RWPE1 (cell line): ENCODE measurements at places on chromosomes 13 and 19.

GRCh38 chr13:72931311-72931710, 127.5 kb upstream of the KLF5 start:
- DNase-seq, result no peak

DNA sequence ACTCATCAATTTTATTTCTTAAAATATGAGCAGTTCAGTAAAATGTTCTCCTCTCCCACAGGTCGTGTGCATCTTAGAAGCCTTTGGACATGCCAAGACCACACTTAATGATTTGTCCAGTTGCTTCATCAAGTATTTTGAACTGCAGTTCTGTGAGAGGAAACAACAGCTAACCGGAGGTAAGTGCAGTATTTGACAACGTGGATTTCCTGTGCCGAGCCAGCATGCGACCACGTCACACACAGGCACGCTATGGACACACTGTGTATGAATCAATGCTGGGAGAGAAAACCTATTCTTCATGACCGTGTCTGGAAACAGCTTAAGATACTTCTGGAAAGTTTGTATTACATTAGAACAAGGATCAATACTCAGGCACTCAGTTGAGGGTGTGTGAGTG, 268.5 kb downstream of the MYO16 start:
- DNase-seq, result no peak

GRCh38 chr19:46372901-46373490, 26.1 kb downstream of the PPP5C start:
- DNase-seq, result peak; percentile 60

- no peak for DNase-seq
Measured at GRCh38 chr13:22569811-22570210, 611.0 kb upstream of the SGCG start.

DNA sequence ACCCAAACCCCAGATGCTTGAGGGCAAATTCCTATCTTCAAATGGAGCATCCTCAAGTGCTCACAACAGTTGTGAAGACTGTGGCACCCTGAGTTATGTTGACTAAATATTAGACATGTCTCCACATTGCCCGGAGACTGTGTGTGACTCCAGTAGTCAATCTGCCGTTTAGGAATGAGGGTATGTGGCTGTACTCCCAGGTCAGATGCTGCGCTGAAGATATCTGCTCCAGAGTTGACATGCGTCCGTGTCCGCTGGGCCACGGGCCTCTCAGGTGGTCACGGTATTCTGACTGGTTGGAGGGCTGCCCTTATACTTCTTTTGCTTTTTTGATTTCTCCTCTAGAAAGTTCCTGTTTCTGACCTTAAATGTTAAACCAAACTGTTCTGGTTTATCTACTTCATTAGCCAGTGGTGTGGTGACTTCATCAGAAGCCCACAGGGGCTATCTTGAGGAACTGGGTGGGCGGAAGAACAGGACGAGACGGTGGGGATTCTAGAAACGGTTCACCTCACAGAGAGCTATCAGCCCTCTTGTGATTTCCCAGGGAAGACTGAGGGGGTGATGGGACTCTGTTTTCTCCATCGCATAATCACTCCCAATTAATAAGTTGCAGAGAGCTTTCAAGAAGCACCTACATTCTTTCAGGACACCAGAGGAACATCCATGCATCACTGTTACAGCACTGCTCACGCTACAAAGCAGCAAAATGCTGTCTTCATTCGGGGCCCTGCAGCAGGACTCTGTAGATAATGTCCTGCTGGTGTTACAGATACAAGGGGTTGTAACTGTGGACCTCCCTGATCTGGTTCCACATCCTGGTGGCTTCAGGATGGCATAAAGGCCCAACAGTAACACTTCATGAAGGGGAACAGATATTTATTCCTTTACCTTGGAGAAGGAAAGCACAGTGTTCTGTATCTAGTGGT, 1.3 kb upstream of the LCP1 start:
- DNase-seq, result no peak

DNA sequence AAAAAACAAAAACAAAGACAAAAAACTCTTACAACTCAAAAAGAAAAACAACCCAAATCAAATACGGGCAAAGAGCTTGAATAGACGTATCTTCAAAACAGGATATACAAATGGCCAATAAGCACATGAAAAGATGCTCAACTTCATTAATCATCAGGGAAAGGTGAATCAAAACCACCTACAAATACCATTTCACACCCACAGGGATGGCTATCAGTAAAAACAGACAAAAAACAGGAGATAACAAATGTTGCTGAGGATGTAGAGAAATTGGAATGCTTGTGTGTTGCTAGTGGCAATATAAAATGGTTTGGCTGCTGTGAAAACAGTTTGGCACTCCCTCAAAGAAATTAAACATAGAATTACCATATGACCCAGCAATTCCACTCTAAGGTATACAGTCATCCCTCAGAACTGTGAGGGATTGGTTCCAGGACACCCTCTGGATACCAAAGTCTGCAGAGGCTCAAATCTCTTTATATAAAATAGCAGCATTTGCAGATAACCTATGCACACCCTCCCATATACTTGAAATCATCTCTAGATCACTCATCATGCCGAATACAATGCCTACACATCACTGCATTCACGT, 29.7 kb downstream of the MLLT1 start:
- no peak for DNase-seq

- DNase-seq, result peak; percentile 13
Measured at GRCh38 chr19:3397266-3398022, 31.1 kb downstream of the NFIC start.

DNA sequence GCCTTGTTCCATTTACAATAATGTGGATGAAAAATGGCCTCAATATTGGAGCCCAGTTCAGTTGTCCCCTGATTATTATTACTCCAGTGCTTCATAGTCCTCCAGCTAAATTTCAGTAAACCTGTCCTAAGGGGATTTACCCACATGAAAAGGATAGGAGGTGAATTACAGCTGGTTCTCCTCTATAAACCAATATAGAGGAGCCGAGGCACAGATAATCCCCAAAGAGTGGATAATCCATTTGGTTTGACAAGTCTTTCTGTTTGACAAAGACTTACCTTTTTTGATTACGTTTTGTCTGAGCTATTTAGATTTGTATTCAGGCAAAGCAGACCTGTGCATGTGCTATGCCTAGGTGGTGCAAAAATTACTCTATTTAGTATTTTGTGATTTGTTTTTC, 2.7 kb downstream of the CNMD start:
- DNase-seq, result no peak

- no peak for DNase-seq
Measured at GRCh38 chr13:31198519-31198918, 1.3 kb upstream of the B3GLCT start.

DNA sequence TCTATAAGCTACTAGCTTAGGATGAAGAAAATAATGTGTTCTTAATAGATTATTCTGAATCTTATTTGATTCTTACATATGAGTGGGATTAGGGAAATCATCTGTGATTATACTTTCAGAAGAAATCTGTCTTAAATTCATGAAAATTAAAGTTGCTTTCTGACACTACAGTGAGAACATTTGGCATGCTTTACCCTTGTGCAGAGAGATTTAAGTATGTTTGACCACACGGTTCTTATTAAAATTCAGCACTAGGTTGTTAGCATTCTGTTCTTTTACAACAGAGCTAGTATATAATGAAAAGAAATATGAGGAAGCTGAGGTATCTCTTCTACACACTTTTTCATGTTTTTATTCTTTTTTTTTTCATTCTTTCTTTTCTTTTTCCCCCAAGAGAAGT, 2723.9 kb downstream of the PCDH9 start:
- DNase-seq, result no peak

DNA sequence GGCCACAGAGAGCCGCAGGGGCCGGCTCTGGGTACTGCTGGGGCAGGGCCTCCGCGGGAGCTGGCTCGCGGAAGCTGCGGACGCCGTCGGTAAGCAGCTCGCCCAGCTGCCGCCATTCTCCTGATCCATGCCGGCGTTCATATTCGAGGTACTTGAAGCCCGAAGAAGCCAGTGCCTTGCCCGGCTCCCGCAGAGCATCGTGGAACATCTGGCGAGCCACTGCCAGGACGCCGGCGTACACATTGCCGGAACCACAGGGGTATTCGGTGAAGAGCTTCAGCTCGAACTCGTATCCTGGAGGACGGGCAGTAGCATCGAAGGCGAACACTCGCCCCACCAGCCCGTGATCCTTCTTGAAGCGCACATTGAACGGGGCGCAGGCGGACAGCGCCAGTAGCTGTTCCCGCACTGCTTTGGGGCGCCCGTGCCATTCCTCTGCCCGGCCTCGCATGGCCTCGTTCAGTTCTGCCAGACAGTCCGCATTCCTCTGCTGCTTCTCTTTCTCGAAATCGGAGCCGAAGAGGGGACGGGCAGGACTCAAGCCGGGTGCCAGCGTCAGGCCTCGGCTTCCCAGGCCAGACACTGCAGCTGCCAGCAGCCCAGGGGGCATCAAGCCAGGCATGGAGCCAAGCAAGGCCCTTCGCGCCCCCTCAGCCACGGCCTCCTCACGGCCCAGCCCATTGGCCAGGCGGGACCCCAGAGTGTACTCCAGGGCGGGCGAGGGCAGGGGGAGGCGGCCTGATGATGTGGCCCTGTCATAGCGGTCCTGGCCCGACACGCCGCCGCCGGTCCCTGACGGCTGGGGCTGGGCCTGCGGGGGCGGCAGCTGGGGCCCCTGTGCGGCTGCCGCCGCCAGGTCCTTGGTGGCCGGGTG, 1.0 kb downstream of the IRF2BP1 start:
- DNase-seq, result no peak

- DNase-seq, result no peak
Measured at GRCh38 chr13:30413842-30414241, 8.5 kb upstream of the UBE2L5 start.

DNA sequence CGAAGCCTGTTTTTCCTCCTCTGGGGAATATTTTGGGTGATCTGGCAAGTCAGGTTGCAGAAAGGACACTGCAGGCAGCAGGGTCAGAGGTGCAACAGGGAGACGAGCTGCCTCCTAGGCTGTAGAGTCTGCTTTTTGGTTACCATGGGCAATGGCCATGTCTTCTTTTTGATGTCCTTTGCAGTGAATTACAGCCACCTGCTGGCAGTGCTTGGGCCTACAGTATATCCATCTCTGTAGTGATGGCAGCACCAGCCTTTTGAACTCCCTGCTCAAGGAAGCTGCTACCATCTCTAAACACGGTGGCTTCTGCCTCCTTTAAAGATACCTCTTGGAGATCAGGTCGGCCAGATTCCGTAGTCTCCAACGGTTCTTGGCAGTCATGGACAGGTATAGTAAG, 73.9 kb downstream of the WTIP start:
- no peak for DNase-seq

GRCh38 chr19:4969772-4970531, 1.0 kb downstream of the KDM4B start:
- DNase-seq, result no peak

- DNase-seq, result peak; percentile 45
Measured at GRCh38 chr13:41458761-41459431, 1.5 kb downstream of the RGCC start.

- no peak for DNase-seq
Measured at GRCh38 chr13:111458739-111459138, 138.3 kb downstream of the TEX29 start.
